ENCODE measurements at places on chromosomes 2 and 18. TPM values are rescaled to one million over a fixed set of nuclear protein-coding genes. Genes with fewer than 3 reads are reported as not detected.

- H3K36me3 ChIP-seq, result no peaks in the 10 kb centered on the region
- no peaks in the 10 kb centered on the region for H3K4me1 ChIP-seq
- H3K27me3 ChIP-seq, result no peaks in the 10 kb centered on the region
- peak; percentile 55 for DNase-seq
Observed at GRCh38 chr2:4539121-4539520, 835.7 kb downstream of the DCDC2C start.

NCK2 gene
- total RNA-seq, result 55.5 TPM

- H3K4me1 ChIP-seq, result peaks cover 7% of the 10 kb centered on the region
- peaks cover 4% of the 10 kb centered on the region for H3K36me3 ChIP-seq
- no peak overlapping the region for H3K27ac ChIP-seq
Observed at GRCh38 chr2:25115902-25116301, 52.5 kb downstream of the POMC start.

CFC1 gene
- total RNA-seq, result not detected

DNA sequence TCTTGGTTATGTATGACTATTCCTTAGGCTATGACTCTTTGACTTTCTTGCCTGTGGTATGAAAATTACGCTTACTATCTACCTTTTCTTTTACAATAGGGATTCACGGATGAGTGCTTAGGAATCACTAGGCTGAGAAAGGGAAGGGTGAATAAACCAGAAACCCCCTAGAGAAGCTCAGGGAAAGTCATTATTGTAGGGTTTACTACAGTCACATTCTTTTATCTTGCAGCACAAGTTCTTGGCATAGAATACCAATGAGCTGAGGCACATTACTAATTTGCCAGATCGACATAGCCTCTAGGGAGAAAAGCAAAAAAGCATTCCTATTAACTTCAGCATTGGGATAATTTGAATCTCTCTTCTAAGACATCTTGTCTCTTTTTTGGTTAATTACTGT lies 103.3 kb downstream of the ST6GAL2 start:
- H3K4me1 ChIP-seq, result peaks cover 6% of the 10 kb centered on the region
- no peak overlapping the region for H3K4me3 ChIP-seq
- H3K27me3 ChIP-seq, result peaks cover 6% of the 10 kb centered on the region

DNA sequence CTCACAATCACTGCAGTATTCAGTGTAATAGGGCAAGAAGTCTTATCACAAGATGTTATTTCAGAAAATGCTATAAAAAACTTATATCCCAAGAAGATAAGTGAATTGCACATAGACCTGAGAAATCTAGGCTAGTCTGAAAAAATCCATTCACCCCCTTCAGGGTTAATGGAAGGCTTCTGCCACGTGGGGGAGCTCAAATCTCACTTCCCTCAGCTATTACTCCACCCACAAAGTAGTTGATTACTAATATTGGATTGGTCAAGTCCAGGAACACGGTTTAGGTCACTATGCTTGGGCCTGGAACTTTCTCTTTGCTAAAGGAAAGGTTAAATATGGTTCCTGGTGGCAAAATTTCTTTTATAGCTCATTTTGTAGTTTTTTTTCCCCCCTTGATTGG lies 51.2 kb upstream of the ADAM23 start:
- no peak overlapping the region for H3K4me3 ChIP-seq
- no peak for DNase-seq

DNA sequence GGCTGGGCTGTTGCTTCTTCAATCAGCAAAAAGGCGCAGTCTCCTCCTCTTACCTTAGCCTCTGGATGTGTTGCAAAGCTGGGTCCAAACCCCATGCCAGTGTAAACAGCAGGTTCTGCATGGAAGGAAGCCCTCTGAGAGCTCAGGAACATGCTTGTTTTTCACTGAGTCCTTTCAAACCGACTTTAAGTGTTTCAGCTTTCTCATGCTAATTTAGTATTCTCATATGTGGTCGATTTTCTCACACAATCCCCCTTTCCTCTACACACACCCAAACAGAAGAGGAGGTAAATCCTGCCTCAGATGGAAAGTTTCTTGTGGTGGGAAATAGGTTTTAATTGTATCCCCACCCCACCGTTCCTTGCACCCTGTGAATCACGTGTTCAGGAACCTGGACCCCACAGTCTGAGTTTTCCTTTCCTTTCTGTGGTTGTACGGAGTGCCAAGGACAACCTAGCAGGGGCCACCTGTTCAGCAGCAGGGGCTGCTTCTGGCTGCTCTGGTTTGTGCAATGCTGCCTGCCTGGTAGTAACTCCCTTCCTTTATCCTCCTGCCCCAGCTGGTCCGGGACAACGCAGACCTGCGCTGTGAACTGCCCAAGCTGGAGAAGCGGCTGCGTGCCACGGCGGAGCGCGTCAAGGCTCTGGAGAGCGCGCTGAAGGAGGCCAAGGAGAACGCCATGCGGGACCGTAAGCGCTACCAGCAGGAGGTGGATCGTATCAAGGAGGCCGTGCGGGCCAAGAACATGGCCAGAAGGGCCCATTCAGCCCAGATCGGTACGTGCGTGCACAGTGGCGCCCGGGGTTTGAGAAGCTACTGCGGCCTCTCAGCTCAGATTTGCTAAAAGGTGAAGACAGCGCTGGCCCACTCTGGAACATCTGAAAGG lies 28.7 kb upstream of the LYPD6B start:
- H3K27ac ChIP-seq, result no peak overlapping the region
- no peak overlapping the region for H3K4me3 ChIP-seq
- no peaks in the 10 kb centered on the region for H3K36me3 ChIP-seq
- H3K27me3 ChIP-seq, result no peaks in the 10 kb centered on the region
- DNase-seq, result no peak
- H3K4me1 ChIP-seq, result peaks cover 17% of the 10 kb centered on the region

GRCh38 chr2:134855709-134856108 lies 17.3 kb downstream of the ACMSD start:
- H3K4me3 ChIP-seq, result no peak overlapping the region
- no peak overlapping the region for H3K27ac ChIP-seq
- peaks cover 4% of the 10 kb centered on the region for H3K4me1 ChIP-seq
- no peaks in the 10 kb centered on the region for H3K27me3 ChIP-seq

ZNF396 gene
- 1.4 TPM for total RNA-seq

GRCh38 chr18:23553887-23554286 lies 32.4 kb downstream of the NPC1 start:
- no peaks in the 10 kb centered on the region for H3K4me1 ChIP-seq
- H3K4me3 ChIP-seq, result no peak overlapping the region
- peaks cover 37% of the 10 kb centered on the region for H3K36me3 ChIP-seq
- no peak for DNase-seq
- H3K27ac ChIP-seq, result no peak overlapping the region

NT5DC4 gene
- not detected for total RNA-seq

- no peak overlapping the region for H3K27ac ChIP-seq
- no peaks in the 10 kb centered on the region for H3K27me3 ChIP-seq
- no peak overlapping the region for H3K4me3 ChIP-seq
- H3K4me1 ChIP-seq, result peaks cover 2% of the 10 kb centered on the region
Observed at GRCh38 chr2:230819433-230819832, 45.3 kb upstream of the ITM2C start.

GRCh38 chr2:137208431-137208891 lies 443.1 kb downstream of the THSD7B start:
- H3K4me1 ChIP-seq, result no peaks in the 10 kb centered on the region
- H3K27ac ChIP-seq, result no peak overlapping the region
- H3K27me3 ChIP-seq, result peaks cover 6% of the 10 kb centered on the region
- H3K36me3 ChIP-seq, result no peaks in the 10 kb centered on the region
- no peak for DNase-seq

DNA sequence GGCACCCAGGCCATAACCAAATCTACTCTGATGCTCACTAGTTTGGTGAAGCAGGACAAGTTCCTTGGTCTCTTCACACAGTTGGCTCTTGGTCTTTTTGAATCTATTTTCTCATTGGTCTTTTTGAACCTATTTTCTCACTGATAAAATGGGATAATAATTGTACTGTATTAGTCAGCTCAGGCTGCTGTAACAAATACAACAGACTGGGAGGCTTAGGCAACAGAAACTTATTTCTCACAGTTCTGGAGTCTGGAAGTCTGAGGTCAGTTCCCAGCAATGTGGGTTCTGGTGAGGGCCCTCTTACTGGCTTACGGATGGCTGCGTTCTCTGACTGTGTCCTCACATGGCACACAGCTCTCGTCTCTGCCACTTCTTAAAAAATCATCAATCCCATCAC lies 63.5 kb downstream of the C1D start:
- DNase-seq, result no peak
- H3K27me3 ChIP-seq, result no peaks in the 10 kb centered on the region
- H3K4me3 ChIP-seq, result no peak overlapping the region
- H3K4me1 ChIP-seq, result no peaks in the 10 kb centered on the region
- no peak overlapping the region for H3K27ac ChIP-seq

GRCh38 chr2:145601361-145601925 lies 1081.5 kb upstream of the ZEB2 start:
- peaks cover 22% of the 10 kb centered on the region for H3K4me1 ChIP-seq
- H3K27ac ChIP-seq, result no peak overlapping the region
- no peaks in the 10 kb centered on the region for H3K36me3 ChIP-seq
- H3K27me3 ChIP-seq, result no peaks in the 10 kb centered on the region
- no peak overlapping the region for H3K4me3 ChIP-seq

- H3K4me3 ChIP-seq, result no peak overlapping the region
- H3K4me1 ChIP-seq, result peaks cover 8% of the 10 kb centered on the region
- H3K27ac ChIP-seq, result no peak overlapping the region
Observed at GRCh38 chr2:201707142-201707541, 8.7 kb upstream of the MPP4 start.

- H3K4me3 ChIP-seq, result no peak overlapping the region
- DNase-seq, result no peak
- H3K4me1 ChIP-seq, result no peaks in the 10 kb centered on the region
Observed at GRCh38 chr2:86366651-86367498, 29.4 kb upstream of the REEP1 start.

- no peak overlapping the region for H3K4me3 ChIP-seq
- no peak overlapping the region for H3K27ac ChIP-seq
- no peaks in the 10 kb centered on the region for H3K36me3 ChIP-seq
- H3K4me1 ChIP-seq, result no peaks in the 10 kb centered on the region
- H3K27me3 ChIP-seq, result peaks cover 24% of the 10 kb centered on the region
Observed at GRCh38 chr2:240881913-240882312, 13.3 kb downstream of the AGXT start.

GRCh38 chr2:72155737-72156136 lies 8.1 kb upstream of the CYP26B1 start:
- H3K27ac ChIP-seq, result no peak overlapping the region
- H3K27me3 ChIP-seq, result peaks cover 20% of the 10 kb centered on the region
- no peak for DNase-seq
- H3K4me1 ChIP-seq, result no peaks in the 10 kb centered on the region
- H3K36me3 ChIP-seq, result no peaks in the 10 kb centered on the region

DNA sequence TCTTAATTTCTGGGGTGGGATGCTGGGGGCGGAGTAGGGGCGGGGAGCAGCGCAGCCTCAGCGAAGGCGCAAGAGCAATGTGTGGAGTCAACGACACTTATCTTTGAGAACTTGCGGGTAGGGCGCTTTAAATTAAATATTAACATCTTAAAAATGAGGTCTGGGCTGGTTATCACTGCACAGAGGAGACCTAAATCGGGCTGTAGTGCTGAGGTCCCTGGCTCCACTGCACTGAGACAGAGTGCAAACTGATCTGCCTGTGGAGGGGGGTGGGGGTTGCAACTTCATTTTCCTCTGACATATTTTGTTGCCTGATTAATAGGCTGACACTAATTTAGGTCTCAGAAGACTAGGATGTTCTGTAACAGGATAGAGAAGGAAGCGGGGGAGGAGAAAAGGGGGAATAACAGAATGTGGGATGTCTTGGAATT lies 253.0 kb upstream of the FANCL start:
- H3K4me1 ChIP-seq, result no peaks in the 10 kb centered on the region
- H3K27me3 ChIP-seq, result peaks cover 2% of the 10 kb centered on the region
- no peak for DNase-seq
- no peak overlapping the region for H3K27ac ChIP-seq
- H3K36me3 ChIP-seq, result no peaks in the 10 kb centered on the region

- DNase-seq, result no peak
- no peaks in the 10 kb centered on the region for H3K27me3 ChIP-seq
- H3K4me1 ChIP-seq, result peaks cover 13% of the 10 kb centered on the region
- H3K4me3 ChIP-seq, result no peak overlapping the region
- no peak overlapping the region for H3K27ac ChIP-seq
Observed at GRCh38 chr2:111196435-111196834, 75.7 kb downstream of the BCL2L11 start.

- H3K4me1 ChIP-seq, result no peaks in the 10 kb centered on the region
- H3K36me3 ChIP-seq, result no peaks in the 10 kb centered on the region
- no peak overlapping the region for H3K27ac ChIP-seq
- no peak overlapping the region for H3K4me3 ChIP-seq
- H3K27me3 ChIP-seq, result peaks cover 12% of the 10 kb centered on the region
Observed at GRCh38 chr18:46555724-46556123, 101.3 kb downstream of the LOXHD1 start.

DNA sequence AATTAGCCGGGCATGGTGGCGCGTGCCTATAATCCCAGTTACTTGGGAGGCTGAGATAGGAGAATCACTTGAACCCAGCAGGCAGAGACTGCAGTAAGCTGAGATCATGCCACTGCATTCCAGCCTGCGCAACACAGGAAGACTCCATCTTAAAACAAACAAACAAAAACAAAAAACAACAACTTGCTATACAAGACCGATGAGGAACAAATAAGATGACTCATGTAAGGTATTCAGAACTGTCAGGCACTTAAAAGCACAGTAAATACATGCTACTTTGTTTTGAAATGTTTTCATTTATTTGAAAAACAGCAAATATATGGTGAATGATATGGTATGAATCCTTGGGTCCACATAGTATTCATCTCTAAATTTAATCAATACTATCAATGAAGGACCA lies 66.7 kb downstream of the TRIP12 start:
- no peak for DNase-seq
- H3K27me3 ChIP-seq, result no peaks in the 10 kb centered on the region
- H3K36me3 ChIP-seq, result peaks cover 23% of the 10 kb centered on the region

MC2R gene
- not detected for total RNA-seq

GRCh38 chr2:198254536-198255090 lies 450.2 kb downstream of the PLCL1 start:
- H3K4me1 ChIP-seq, result no peaks in the 10 kb centered on the region
- H3K4me3 ChIP-seq, result no peak overlapping the region
- no peaks in the 10 kb centered on the region for H3K36me3 ChIP-seq

GRCh38 chr2:69159986-69160385 lies 147.0 kb downstream of the ANTXR1 start:
- DNase-seq, result no peak
- peaks cover 18% of the 10 kb centered on the region for H3K36me3 ChIP-seq
- H3K27ac ChIP-seq, result peak overlapping the region; percentile 3
- H3K4me1 ChIP-seq, result peaks cover 56% of the 10 kb centered on the region
- H3K4me3 ChIP-seq, result no peak overlapping the region

DNA sequence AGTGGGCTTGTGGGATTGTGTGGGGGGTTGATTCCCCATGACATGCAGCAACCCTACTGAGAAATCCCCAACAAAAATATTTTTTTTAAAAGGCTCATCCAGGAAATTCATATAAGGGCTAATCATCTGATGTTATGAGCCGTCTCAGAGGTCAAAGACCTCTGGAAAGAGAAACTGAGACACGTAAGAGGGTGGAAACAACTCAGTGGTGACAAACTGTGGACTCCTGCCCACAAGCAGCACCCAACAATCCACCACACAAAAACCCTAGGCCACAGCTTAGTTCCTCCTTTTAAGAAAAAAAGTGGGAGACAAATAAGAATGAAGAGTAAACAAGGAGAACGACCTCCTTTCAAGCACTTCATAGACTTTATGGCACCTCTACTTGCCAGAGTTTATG lies 1096.1 kb upstream of the NRXN1 start:
- no peak for DNase-seq
- no peaks in the 10 kb centered on the region for H3K36me3 ChIP-seq

- H3K27ac ChIP-seq, result no peak overlapping the region
- DNase-seq, result no peak
- H3K36me3 ChIP-seq, result no peaks in the 10 kb centered on the region
- H3K4me3 ChIP-seq, result no peak overlapping the region
- no peaks in the 10 kb centered on the region for H3K4me1 ChIP-seq
Observed at GRCh38 chr2:23092831-23093230, 292.1 kb upstream of the KLHL29 start.

- no peaks in the 10 kb centered on the region for H3K27me3 ChIP-seq
- no peak overlapping the region for H3K4me3 ChIP-seq
- H3K4me1 ChIP-seq, result no peaks in the 10 kb centered on the region
- peaks cover 8% of the 10 kb centered on the region for H3K36me3 ChIP-seq
Observed at GRCh38 chr2:173898996-173899395, 66.2 kb downstream of the SP3 start.
